Activated CD8-positive, alpha-beta memory T cell treated with anti-CD3 and anti-CD28 coated beads, Interleukin-2, amount 50 U/mL, for 48 hours (primary cell): ENCODE measurements at places on chromosomes 5 and 9.
A peak's percentile ranks its signal among the peaks of the same experiment; 100 is the strongest.

GRCh38 chr5:74340476-74340875, 300.1 kb downstream of the ENC1 start:
- DNase-seq, result no peak

DNA sequence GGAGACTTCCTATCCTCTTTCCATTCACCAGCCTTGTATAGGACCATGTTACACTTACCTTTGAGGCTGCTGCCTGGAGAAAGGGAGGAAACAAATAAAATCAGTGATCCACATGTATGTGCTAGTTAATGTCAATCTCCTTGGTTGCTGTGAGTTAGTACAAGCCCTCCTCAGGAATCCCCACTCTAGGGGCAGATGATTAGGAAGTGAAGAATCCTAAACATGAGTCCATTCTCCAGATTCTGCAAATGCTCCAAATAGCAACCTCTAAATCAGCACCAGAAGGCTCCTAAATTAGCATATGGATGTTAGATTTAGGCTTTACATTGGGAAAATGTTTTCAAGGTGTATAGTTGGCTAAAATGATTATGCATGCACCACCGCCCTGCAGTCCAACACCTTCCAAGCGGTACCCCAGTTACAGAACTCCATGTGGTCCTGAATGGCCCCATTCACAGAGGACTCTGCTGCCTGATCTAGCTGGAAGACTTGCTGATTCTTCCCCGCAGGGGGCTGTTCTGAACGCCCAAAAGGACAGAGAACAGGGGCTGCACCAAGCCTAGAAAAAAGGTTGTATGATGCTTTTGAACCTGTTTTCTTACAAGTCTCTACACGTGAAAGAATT, 123.2 kb downstream of the TLE1 start:
- no peak for DNase-seq

DNA sequence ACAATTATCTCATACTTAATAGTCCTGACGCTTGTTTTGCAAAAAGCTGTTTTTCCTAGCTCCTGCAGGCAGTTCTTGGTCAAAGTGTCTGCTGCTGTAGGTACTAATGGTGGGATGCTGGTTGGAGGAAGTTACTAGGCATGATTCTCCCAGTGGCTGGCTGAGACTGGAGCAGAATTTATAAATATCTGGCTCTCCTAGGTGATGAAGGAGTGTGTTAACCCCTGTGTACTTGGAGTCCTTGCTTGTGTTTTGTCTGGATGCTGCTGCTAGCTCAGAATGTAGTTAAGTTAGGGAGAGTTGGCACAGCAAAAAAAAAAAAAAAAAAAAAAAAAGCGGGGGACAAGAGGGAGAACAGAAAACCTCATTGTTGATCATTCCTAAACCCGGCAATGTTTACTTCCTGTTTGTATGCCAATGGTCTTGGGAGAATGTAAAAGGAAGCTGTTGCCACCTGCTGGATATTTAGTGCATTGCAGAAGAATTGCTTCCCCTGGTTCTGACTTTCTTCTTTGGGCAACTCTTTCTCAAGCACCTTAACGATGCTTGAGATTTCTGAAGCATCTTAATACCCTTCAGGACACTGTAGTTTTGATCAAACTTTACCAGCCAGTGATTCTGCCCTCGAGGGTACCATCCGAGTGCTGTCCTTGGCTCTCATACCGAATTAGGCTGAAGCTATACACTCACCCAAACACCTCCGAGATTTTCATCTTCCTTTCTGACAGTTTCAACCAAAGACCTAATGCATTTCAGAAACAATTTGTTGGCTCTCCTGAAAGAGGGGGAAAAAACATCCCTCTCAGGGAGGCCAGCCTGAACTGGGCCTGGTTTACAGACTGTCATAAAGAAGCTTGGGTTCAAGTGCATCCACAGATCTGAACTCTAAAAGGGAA, 71.7 kb upstream of the WWC1 start:
- no peak for DNase-seq

- no peak for DNase-seq
Measured at GRCh38 chr5:69468631-69469030, 24.0 kb upstream of the OCLN start.

- no peak for DNase-seq
Measured at GRCh38 chr5:30131-30530, 61.8 kb upstream of the PLEKHG4B start.

GRCh38 chr5:149053072-149053695, 9.7 kb downstream of the SH3TC2 start:
- DNase-seq, result no peak

GRCh38 chr5:95142145-95142544, 142.7 kb downstream of the MCTP1 start:
- DNase-seq, result no peak

GRCh38 chr9:69549310-69550202, 122.6 kb downstream of the APBA1 start:
- no peak for DNase-seq

DNA sequence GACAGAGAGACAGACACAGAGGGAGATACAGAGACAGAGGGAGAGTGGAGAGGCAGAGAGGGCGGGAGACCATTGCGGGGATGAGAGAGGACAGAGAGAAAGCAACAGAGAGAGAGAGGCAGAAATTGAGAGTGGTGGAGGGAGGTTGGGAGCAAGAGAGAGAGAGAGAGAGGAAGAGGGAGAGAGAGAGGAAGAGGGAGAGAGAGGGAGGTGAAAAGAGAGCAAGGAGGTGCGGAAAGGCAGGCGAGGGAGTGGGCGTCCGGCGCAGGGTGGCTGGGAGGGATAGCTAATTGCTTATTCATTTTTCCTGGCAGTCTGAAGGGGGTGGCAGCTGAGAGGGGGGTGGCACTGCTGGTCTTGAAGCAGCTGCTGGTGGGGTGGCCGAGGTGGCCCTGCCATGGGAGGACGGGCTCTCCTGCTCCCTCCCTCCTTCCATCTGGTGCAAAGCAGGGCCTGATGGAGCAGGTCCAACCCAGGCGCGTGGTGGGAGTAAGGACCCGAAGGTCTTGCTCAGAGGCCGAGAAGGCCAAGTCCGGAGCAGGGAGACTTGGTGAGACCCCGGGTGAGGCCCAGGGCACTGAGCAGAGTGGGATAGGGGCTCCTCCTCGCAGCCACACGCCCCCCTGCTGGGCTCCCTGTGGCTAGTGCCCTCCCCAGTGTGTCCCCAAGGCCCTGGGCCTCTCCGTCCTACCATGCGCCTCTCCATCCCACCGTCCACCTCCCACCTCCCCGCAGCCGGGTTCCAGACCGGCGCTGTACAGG, 25.3 kb upstream of the RNU6ATAC start:
- DNase-seq, result no peak

DNA sequence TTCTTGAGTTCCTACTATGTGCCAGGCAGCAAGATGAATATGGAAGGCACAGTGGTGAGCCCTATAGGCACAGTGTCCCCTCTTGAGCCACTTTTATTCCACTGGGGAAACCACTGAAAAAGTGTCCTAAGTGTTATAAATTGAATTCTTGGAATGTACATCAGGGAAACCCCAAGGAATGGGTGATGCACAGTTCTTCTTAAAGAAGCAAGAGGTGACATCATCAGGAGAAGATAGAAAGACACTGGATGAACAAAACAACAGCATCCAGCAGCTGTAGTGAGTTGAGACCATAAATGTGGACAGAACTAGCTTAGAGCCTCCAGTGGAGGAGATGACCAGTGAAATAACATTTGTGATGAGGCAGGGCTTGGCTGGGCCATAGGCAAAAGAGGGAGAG, 199.2 kb upstream of the ANKRD55 start:
- DNase-seq, result no peak

DNA sequence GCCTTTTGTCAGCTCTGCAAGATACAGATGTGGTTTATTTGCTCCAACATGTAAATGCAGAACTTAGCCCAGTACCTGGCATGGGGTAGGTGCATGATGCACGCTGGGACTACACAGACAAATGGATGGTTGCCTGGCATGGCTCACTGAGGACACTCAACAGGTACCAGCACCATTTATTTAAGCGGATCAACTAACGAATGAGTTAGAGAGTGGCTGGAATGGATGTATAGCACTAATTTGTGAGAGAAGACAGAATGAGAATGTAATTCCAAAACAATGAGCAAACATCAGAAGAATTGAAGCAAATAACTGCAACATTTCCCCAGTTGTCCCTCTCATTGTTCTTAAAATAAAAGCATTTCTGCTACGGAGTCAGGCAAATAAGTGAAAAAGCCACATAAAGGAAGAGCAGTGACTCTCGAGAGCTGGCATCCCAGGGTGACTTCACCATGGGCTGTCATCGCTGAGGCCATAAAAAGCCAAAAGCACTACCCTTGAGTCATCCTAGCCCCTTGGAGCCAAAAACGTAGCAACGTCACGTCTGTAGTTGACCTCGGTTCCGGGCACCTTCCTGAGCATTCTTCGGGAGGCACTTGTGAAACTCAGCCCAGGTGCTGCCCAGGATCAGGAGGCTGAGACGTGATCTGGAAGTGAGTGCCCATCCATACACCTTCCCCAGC, 290.3 kb downstream of the NSG2 start:
- DNase-seq, result no peak

GRCh38 chr9:107894572-107895261, 405.1 kb upstream of the KLF4 start:
- DNase-seq, result no peak

DNA sequence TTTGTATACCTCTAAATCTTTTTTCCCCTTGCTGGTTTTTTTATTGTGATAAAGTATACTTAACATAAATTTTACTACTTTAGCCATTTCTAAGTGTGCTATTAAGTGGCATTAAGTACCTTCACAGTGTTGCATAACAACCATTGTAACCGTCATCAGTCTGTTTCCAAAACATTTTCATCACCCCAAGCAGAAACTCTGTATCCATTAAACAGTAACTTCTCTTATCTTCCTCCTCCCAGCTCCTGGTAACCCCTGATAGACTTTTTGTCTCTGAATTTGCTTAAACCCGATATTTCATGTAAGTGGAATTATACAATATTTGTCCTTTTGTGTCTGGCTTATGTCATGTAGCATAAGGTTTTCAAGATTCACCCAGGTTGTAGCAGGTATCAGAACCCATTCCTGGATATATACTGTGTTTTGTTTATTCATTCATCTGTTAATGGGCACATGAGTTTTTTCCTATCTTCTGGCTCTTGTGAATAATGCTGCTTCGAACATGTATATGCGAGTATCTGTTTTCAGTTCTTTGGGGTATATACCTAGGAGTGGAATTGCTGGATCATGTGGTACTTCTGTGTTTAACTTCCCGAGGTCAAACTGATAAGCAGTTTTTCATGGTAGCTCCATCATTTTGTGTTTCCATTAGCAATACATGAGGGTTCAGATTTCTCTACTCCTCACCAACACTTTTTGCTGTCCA, 66.4 kb downstream of the EHMT1 start:
- no peak for DNase-seq

- no peak for DNase-seq
Measured at GRCh38 chr9:133804199-133804598, 66.0 kb upstream of the SARDH start.

DNA sequence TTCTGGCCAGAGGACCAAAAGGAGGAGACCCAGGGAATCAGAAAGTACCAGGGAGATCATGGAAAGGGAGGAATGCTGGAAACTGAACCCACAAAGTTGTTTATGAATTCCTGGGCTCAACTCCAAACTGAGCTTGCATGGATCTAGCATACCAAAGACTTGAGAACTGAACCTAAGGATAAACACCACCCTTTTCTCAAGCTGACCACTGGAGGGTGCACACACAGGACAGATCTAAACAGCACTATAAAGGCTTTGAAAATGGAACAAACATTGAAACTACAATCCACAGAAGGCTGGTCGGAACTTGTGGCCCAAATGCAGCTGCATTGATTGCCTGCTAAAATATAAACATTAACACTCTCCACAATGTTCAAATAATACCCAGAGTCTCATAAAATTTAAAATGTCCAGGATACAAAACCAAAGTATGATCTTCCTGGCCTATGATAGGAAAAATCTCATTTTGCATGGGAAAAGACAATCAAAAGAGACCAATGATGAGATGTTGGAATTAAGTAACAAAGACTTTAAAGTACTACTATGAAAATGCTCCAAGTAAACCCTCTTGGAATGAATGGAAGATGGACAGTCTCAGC, 15.6 kb upstream of the IRF1 start:
- DNase-seq, result no peak

DNA sequence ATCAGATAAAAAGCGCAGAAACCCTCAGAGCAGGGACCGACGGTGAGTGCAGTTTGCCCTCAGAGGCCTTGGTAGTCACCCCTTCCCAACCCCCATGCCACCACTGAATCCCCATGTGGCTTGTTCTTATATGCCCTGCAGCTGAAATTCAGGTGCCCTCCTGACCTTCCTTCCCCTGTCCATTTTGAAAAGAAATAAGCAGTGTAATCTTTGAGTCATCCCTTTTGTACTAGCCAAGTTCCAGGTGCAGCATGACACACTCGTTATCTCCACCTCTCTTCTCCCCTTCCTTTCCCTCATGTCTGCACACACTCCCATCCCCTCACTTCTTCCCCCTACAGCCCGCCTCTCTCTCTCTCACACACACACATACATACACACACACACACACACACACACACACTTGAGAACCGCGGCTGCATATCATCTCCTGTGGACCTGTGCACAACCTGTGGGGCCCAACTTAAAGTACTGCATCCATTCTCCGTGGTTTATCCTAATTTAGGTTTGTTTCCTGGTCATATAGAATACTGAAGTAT, 53.1 kb downstream of the SYK start:
- DNase-seq, result peak; percentile 7

DNA sequence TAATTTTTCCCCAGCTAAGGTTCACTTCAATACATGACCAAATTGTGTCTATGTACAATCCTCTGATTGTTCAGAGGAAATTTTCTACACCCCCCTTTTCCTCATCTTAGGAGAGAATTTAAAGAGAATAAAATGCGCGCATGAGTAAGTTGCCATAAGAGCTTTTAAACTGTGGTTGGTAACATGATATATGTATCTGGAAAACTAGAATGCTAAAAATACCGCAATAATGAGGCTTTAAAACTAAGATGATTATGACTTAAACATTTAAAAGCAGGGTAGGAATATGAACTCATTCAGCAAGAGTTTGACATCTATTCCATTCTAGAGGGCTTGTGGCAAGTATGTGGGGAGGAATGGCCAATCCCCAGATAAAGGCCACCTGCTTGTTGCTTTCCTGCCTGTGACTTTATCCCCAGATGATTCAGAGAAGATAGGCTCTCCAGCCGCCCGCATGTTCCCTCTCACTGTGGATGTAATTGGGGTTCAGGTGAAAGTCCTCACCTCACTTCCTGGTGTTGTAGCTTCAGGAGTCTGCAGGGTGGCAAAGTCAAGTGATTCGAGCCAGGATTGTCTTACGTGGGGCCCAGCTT, 26.5 kb upstream of the BASP1 start:
- DNase-seq, result no peak

GRCh38 chr9:106843371-106843770, 19.6 kb upstream of the ZNF462 start:
- no peak for DNase-seq
